ENCODE measurements at places on chromosomes 2 and 18.
A peak's percentile ranks its signal among the peaks of the same experiment; 100 is the strongest.

DNA sequence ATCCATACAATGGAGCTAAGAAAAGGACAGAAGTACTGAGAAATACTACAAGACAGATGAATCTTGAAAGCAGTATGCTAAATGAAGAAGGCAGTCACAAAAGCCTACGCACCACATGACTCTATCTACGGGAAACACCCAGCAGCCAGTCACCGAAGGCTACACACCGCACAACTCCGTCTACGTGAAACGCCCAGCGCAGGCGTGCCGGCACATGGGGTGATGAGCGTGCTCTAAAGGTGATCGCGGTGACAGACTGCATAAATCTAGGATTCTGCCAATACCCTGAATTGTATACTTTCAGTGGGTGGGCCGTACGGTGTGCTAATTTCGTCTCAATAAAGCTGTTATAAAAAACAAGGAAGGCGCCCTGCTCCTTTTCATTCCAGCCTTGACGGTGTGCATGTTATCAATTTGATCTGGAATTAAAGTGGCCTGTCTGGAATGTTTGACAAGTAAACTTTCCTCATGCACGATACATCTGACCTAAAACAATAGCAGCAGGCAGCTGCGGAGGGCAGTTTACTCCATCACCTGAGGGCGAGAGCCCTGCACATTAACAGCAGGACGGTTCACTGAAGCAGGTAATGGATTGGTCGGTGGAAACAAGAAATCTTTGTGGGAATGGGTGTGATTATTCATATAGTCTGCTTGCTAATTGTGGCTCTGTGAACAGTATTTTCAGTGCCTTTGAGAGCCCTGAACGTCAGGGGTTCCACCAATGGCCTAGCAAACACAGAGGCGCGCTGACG is 86.2 kb upstream of the SALL3 start:
- no peak for DNase-seq

- DNase-seq = no peak
These were observed 98.9 kb upstream of the ZFP36L2 start for GRCh38 chr2:43325107-43325811.

GRCh38 chr2:15941871-15942710 is 1.7 kb downstream of the MYCN start:
- peak; percentile 64 for DNase-seq

GRCh38 chr18:74370115-74370514 is 54.5 kb downstream of the C18orf63 start:
- no peak for DNase-seq

DNA sequence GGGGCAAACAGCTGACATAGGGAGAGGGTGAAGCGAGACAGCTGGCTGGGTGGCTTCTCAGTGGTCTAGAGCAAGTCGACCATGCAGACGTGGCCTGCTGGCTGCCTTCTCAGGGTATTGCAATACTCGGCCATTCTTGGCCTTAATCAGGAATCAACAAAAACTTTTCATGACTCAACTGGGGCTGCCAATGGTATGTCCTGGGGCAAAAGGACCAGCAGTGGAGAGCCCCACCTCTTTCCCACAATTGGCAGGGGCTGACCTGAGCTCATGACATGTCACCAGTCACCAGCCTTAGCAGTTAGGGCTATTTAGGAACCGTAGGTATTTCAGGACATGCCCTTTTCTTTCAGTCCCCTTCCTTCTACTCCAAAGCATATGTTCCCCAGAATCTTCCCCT is 19.1 kb downstream of the PLA2R1 start:
- DNase-seq = peak; percentile 35

- peak; percentile 27 for DNase-seq
These were observed 16.2 kb upstream of the SCG2 start for GRCh38 chr2:223618172-223619035.

DNA sequence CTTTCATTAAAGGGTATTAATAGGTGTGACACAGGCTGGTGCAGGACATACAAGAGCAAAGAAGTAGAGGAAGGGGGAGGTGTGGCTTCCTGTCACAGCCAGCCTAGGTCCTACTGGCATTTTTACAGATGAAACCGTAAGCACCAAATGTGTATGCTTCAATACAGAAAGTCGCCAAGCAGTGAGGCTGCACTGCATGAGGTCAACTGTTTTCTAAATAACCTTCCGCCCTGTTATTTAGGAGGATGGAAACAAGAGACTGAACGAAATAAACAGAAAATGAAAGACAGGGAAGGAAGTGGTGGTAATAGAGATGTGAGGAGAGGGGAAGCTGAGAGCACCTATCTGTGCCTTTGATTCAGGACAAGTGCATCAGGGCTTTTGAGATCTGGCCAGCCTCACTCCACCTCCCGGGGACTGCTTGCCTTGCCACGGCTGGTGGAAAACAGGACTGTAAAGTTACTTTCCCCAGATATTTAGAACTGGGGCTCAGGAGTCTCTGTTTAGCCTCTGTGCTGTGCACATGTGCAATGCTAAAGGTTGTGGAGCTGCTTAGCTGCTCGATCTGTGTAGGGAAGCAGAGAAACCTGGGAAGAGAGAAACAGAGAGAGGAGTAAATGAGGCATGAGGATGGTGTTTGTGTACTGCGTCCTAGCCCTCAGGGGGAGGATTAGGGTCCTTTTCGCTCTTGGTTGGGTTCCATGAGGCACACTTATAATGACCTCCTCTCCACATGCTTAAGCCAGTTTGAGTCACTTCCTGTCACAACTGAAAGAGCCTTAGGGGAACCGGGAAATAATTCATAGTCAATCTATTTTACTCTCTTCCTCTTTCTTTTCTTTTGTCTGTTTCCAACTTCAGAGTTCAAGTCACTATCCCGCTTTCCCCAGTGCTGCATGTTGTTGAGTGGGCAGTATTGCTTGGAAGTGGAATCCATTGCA is 62.3 kb upstream of the BOD1L2 start:
- no peak for DNase-seq

DNA sequence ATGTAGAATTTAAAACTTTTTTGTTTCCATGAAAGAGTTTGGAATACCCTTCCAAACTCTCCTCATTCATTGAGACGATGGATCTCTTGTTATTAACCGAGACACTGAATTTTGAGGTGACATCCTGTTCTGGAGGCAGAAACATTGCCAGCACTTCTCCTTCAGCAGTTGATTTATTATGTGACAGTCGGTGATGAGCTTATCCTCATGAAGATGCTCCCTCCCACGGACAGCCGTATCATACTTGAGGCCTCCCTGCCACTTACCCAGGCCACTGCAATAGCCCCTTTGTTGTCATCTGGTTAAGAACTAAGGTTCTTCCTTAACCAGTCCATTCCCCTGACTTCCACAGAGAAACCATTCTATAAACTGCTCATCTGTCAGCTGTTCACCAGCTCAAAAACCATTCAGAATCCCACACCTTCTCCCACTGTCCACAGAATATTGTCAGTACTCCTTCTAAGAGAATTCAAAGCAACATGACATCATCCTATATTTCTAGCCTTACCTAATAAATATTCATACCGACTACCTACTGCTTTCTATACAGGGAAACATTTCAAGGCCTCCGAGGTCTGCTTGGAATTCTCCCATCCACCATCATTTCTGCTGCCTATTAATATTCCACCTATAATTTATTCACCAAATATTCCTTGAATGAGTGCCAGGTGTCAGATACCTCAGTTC is 139.0 kb upstream of the TRIB2 start:
- no peak for DNase-seq

- DNase-seq = no peak
These were observed 487.1 kb upstream of the LRRTM4 start for GRCh38 chr2:78009289-78009688.

GRCh38 chr2:48738806-48739205 is 16.7 kb downstream of the LHCGR start:
- peak; percentile 65 for DNase-seq
